ENCODE measurements at places on chromosomes 7 and 10.

DNA sequence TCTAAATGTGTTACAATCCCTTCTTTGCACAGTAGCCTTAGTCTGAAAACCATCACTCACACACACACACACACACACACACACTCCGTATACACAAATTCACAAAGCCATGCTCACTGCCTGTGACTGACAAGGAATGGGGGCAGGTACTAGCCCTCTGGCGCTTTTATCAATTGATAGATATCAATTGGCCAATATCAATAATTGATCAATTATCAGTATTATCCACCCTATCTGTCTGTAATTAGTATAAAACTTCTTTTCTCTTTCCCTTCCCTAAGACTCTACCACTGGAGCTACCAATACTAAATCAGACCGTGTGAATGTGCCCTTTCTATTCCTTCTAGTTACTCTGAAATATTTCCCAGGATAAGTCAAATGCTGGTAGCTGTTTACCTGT lies 2.1 kb downstream of the DENND11 start:
- DNase-seq, result no peak

GRCh38 chr7:18393465-18394118 lies 102.0 kb upstream of the HDAC9 start:
- DNase-seq, result no peak

DNA sequence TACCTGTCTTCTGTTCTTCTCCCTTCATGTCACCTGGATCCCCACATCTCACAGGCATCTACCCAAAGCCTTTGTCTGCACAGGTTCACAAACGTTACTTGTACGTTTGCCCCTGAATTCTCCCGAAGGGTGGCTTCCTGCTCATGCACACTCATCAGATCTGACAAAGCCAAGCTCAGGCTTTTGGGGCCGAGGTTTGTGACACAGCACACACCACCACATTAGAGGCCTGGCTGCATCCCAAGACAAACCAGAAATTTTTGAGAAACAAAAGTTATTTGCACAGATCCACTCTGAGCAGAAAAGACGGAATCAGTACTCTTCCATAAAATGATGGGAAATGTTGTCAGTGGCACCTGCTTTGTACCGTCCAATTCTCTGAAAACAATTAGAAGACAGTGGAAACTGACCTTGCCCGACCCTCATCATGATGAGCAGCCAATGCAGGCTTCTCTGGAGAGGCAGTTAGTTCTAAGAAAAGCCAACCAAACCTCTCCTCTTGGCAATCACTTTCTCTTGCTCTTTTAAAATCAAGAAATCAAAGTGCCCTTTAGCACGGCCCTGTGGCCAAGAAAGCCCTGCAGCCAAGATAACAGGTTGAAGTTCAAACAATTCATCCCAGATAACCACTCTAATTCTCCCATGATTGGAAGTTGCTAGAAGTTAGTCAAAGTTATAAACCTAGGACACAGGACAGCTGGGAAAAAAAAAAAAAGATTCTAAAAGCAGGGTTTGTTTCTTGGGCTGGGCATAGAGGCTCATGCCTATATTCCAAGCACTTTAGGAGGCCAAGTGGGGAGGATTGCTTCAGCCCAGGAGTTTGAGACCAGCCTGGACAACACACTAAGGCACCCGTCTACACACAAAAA lies 13.6 kb upstream of the SVIL start:
- no peak for DNase-seq

GRCh38 chr7:149823191-149823630 lies 15.0 kb upstream of the ZNF862 start:
- no peak for DNase-seq

DNA sequence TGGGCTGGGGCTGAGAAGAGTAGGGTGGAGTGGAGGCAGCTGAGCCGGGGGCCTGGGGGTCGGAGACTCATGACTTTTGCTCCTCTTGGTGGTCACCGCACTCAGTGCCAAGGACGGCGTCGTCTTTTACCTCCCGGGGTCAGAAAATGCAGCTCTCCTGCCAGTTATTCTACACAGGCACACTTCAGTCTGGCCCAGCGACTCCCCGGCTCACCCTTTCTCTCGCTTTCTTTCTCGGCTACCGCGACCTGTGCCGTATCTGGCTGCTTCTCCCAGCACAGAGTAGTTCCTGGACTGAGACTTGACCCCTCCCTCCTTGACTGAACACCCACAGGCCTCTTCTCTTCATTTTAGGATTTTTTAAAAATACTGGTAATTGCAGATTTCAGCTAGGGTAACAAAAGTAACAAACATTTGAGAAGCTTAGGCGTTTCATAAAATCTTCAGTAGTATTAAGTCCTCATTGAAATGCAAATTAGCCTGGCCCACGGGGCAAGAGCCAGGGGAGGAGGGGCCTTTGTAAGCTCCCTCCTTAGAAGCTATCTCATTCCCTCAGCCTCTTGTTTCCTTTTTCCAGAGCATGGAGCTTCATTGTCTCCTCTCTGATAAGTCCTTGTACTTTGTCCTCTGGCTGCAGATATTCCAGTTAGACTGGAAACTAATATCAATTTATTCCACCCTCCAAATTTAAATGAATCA lies 1.1 kb upstream of the PRLHR start:
- DNase-seq, result no peak

- no peak for DNase-seq
Observed at GRCh38 chr7:86932038-86932512, 127.4 kb downstream of the ELAPOR2 start.

DNA sequence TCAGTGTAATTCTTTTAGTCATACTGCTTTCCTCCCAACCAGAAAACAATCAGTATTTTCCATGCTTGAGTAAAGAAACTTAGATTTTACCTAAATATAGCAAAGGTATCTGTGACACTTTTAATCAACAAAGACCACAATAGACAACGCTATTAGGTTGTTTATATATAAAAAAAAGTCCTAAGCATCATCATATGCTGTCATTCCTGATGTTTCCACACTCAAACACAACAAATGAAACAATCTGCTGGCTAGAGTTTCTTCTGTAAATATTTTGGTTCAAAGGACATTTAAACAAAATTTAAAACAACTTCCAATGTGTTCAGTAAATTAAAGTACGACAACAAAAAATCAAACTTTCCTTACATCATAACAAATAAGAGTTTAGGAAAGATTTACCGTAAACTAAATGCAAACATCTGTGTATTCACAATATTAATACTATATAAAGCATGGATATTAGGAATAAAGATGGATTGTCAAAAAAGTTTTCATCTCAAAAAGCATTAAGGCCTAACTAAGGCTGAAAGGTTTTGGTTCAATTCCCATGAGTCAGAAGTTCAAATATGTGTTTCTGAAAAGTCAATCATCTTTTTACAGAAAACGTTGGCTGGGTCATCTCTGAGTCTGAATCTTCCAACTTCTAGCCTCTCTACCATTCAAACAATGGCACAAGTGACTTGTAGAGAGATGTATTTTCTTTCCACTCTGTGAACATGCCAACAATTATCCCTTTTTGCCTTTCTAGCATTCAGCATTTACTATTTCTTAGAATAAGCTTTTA lies 157.1 kb downstream of the CRPPA start:
- DNase-seq, result no peak

- DNase-seq, result no peak
Observed at GRCh38 chr10:110499796-110500514, 2.2 kb downstream of the DUSP5 start.

- DNase-seq, result no peak
Observed at GRCh38 chr10:31153161-31153560, 121.5 kb upstream of the ZNF438 start.

- no peak for DNase-seq
Observed at GRCh38 chr7:34747176-34747781, 89.3 kb downstream of the NPSR1 start.

- DNase-seq, result no peak
Observed at GRCh38 chr10:75126277-75126676, 14.8 kb downstream of the SAMD8 start.

DNA sequence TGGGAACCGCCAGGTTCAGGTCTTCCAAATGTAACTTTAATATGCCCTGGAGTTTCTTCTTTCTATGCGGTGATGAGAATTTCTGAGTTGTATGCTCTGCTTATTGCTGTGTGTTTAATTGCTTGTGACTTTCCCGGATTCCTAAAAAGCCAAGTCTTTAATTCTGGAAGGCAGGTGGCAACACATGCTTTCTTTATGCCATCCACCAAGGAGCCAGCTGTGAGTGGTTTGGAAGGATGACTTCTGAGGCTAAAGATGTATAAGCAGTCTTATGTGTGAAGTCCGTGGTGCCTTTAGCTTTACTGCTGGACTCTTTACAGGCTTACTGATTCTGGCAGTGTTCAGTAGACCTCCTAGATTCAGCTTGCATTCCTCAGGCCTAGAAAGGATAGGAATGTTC lies 3.1 kb downstream of the SDK1 start:
- DNase-seq, result no peak

- no peak for DNase-seq
Observed at GRCh38 chr7:142749218-142749993, at the start of gene PRSS1. Gene PRSS1, plus strand, starts transcription at chr7:142749472. Its CDS starts 13 bp downstream, at chr7:142749485.

- DNase-seq, result no peak
Observed at GRCh38 chr10:11525503-11525902, 85.9 kb downstream of the USP6NL start.
